ENCODE measurements at places on chromosomes 3 and 15.

- no peak for DNase-seq
Measured at GRCh38 chr3:188198760-188199327, 44.9 kb downstream of the LPP start.

GRCh38 chr3:48107227-48107626 is 81.0 kb downstream of the CDC25A start:
- no peak for DNase-seq

DNA sequence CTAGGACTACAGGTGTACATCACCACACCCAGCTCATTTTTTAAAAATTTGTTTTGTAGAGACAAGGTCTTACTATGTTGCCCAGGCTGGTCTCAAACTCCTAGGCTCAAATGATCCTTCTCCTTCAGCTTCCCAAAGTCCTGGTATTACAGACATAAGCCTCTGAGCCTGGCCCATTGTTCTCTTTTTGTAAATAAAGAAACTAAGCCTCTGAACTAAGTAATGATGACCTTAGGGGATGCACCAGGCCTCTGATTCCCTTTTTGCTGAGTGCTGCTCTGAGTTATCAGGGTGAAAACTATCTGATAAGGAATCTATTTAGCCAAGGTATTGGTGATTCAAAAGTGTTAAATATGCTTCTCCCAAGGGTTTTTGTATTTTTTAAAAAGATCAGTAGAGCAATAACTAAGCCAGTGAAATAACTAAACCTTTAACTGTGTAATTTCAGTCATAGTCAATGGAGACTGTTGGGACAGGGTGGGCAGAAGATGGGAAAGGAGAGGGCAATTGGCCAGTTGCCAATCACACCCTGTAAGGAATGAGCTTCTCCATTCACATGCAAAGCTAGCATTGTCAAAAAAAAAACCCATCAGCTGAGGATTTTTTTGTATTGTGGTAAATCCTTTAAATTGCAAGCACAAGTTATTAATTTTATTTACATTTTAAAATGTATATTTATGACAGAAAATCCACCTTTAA is 194.8 kb upstream of the PFN2 start:
- DNase-seq, result no peak

GRCh38 chr15:74317820-74318375 is 49.5 kb downstream of the CYP11A1 start:
- peak; percentile 92 for DNase-seq

DNA sequence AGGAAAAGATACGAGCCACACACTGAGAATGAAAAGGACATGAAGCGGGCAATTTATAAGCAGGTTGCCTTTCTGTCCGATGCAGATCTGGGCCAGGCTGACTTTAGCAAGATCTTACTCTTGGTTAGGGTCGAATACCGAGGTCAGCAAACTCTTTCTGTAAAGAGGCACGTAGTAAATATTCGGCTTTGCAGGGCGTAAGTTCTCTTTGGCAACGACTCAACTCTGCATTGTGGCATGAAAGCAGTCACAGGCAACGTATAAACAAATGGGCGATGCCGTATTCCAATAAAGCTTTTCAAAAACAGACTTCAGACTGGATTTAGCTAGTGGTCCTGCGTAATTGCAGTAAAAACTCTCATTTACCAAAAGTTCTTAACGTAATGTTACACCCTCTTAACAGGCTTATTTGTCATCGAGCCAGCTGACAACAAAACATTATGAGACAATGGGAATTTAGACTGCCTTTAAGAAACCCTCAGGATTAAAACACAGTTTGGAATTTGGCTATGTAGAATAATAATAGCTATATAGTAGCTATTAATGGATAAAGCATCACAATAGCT is 13.1 kb upstream of the RPL35A start:
- DNase-seq, result no peak
